Right atrium auricular region (tissue), 2 donors: ENCODE measurements at places on chromosomes 7 and 10. TPM values are rescaled to one million over a fixed set of nuclear protein-coding genes. Genes with fewer than 3 reads are reported as not detected.

GRCh38 chr7:152338561-152338960, 97.2 kb downstream of the KMT2C start:
- no peaks in the 10 kb centered on the region for H3K27me3 ChIP-seq
- no peak overlapping the region for H3K4me3 ChIP-seq
- DNase-seq, result no peak
- no peaks in the 10 kb centered on the region for H3K4me1 ChIP-seq

DNA sequence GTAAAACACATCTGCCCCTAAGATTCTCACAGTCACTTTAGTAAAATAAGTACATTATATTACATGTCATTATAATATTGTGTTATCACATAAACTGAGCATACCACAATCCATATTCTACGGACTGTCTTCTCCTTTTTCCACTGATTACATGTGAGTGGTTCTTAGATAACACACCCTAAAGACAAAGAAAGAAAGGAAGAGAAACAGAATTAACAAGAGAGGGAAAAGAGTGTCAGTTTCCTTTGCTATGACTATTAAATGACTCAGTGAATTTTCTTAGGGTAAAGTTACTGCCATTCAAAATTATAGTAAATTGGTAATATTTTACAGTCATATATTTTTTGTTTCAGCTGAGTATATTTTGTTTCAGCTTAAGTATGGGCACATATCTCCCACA, 268.3 kb downstream of the TWIST1 start:
- DNase-seq, result no peak
- no peaks in the 10 kb centered on the region for H3K4me1 ChIP-seq
- H3K36me3 ChIP-seq, result no peaks in the 10 kb centered on the region
- H3K27me3 ChIP-seq, result no peaks in the 10 kb centered on the region
- H3K27ac ChIP-seq, result no peak overlapping the region
- H3K4me3 ChIP-seq, result no peak overlapping the region

- H3K4me1 ChIP-seq, result no peaks in the 10 kb centered on the region
- H3K4me3 ChIP-seq, result no peak overlapping the region
- H3K27me3 ChIP-seq, result no peaks in the 10 kb centered on the region
- no peak for DNase-seq
These were observed 67.2 kb downstream of the TPST1 start for GRCh38 chr7:66272321-66272720.

- H3K4me1 ChIP-seq, result no peaks in the 10 kb centered on the region
- no peak for DNase-seq
- H3K27ac ChIP-seq, result peak overlapping the region; percentile 96
- H3K36me3 ChIP-seq, result no peaks in the 10 kb centered on the region
- no peak overlapping the region for H3K4me3 ChIP-seq
These were observed 22.4 kb upstream of the KLF6 start for GRCh38 chr10:3807211-3807927.

DNA sequence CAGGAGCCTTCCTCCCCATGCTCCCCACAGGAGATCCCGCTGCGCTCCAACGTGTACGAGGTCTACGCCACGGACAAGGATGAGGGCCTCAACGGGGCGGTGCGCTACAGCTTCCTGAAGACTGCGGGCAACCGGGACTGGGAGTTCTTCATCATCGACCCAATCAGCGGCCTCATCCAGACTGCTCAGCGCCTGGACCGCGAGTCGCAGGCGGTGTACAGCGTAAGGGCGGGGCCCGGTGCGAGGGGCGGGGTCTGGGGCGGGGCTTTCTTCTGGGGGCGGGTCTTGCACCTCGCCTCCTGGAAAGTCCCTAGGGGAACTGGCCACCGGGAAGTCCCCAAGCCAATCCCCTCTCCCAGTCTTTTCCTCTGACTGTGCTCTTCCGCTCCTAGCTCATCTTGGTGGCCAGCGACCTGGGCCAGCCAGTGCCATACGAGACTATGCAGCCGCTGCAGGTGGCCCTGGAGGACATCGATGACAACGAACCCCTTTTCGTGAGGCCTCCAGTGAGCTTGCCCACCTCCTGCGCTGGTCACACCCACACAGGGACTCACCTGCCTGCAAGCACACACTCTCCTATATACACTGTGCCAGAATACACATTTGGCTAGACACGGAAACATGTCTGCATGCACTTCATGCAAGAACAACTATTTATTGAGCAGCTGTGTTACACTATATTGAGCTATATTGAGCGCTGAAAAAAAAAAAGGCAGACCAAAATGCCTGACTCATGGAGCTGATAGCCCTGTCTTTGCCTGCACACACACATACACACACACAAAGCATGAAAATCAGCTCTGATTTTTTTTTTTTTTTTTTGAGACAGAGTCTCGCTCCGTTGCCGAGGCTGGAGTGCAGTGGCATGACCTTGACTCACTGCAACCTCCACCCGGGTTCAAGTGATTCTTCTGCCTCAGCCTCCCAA, 32.7 kb upstream of the VSIR start:
- H3K4me1 ChIP-seq, result no peaks in the 10 kb centered on the region
- no peaks in the 10 kb centered on the region for H3K36me3 ChIP-seq
- no peak overlapping the region for H3K4me3 ChIP-seq
- H3K27ac ChIP-seq, result no peak overlapping the region

CYP3A4 gene
- not detected for total RNA-seq

GPRIN2 gene
- total RNA-seq, result 0.26 TPM
